ENCODE measurements at places on chromosomes 4 and X.

GRCh38 chr4:85478576-85478975 lies 3.6 kb downstream of the ARHGAP24 start:
- DNase-seq: peak; percentile 80

GRCh38 chr4:167031534-167032156 lies 202.6 kb downstream of the SPOCK3 start:
- DNase-seq: peak; percentile 32

GRCh38 chr4:857461-857860 lies 31.5 kb upstream of the CPLX1 start:
- no peak for DNase-seq

DNA sequence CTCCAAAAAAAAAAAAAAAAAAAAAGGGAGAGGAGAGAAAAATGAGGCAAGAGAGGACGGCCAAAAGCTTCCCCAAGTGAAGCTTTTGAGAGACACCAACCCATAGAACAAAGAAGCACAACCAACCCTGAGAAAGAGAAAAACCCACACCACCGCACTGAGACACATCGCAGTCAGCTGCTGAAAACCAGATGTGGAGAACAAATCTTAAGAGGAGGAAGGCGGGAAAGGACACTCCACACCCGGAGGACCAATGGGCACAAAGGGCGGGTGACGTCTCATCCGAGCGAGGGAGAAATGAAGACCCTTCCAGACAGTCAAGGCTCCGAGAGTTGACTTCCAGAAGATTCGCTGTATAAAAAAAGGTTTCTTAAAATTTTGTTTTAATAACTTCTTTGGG lies 112.1 kb downstream of the AFAP1 start:
- DNase-seq: peak; percentile 54

DNA sequence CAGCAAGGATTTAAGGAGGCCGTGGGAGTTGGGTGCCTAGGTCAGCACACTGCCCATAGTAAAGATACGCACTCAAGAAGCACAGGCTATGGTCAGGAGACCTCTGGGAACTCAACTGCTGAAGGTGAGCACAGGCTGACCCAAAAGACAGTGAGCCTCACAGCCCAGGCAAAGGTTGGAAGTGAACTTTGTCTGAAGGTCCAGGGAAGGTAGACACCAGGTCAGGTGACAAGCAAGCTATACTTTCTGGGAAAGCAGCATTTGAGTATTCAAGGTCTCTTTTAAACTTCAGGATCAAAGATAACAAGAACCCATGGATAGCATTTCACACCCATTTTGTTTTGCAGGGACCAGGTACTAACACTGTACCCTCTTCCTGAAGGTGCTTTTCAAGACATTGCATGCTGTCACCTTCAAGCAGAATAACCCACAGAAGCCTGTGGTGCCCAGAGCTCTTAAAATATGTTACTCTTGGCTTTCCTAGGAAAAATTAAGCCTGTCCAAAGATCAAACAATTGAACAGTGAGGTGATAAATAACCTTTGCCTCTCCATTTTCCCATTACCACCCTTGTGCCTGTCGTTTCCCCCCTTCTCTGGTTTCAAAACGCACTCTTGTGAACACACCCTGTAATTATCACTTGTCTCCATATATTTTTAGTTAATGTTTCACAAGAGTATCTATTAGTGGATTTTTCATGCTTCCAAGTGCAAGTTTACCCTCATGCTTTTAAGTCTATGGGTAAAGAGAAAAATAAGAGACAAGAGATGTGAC lies 3.4 kb upstream of the S100G start:
- DNase-seq: no peak

GRCh38 chrX:68872171-68872570 lies 43.4 kb downstream of the EFNB1 start:
- no peak for DNase-seq

DNA sequence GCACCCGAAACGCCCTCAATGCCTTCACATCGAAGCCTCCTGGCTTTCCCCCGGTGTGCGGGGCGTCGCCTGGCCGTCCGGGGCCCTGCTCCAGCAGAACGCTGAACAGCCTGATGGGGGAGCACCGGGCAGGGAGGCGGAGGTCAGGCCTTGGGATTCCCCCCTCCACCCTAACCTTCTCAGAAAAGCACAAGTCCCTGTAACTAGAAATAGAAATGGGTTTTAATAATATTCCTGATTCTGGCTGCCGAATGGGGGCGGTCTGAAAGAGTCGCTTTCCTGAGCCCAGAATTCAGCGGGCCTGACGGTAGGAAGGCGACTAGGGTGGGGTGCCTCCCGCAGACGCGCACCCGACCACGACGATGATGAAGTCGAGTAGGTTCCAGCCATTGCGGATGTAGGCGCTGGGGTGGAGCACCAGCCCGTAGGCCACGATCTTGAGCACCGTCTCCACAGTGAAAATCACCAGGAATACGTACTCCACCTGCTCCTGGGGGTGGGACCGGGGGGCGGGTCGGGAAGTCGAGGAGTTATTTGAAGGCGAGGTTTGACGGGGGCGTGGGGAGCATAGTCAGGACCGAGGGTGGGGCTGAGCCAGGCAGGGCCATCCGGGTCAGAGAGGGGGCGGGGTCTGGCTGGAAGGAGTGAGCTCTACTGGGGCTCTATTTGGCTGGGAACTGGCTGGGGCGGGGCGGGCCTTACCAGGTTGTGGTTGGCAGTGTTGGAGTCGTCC lies 2.5 kb downstream of the CACNA1F start:
- DNase-seq: peak; percentile 4

DNA sequence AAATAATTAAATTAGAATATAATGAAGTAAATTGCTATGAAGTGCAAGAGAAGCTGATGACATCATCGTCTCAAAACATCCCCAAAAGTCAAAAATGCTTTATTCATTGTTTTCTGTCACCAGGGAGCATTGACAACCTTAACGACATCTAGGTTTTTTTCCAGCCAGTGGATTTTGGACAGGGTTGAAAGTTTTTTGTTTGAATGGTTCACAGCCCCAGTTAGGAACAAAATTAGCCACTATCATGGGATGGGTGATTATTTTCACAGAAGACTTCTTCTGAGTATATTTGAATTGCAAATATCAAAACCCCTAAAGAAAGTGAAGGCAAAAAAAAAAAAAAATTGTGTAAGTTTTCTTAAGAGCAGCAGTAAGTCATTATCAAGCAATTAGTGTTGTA lies 826.1 kb downstream of the STPG2 start:
- DNase-seq: no peak

- DNase-seq: peak; percentile 6
Measured at GRCh38 chrX:15870310-15870709, 15.7 kb upstream of the AP1S2 start.

GRCh38 chr4:5618051-5618960 lies 90.1 kb downstream of the EVC2 start:
- no peak for DNase-seq

GRCh38 chrX:27466051-27466450 lies 2.9 kb upstream of the PPP4R3C start:
- no peak for DNase-seq

DNA sequence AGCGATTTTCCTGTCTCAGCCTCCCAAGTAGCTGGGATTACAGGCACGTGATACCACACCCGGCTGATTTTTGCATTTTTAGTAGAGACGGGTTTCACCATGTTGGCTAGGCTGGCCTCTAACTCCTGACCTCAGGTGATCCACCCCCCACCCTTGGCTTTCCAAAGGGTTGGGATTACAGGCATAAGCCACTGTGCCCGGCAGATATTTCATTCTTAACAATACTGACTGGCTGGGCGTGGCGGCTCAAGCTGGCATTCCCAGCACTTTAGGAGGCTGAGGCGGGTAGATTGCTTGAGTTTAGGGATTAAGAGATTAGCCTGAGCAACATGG lies 1.3 kb downstream of the PQBP1 start:
- DNase-seq: no peak

- no peak for DNase-seq
Measured at GRCh38 chrX:77389891-77390290, 57.3 kb upstream of the FGF16 start.

GRCh38 chr4:54930226-54930625 lies 195.2 kb downstream of the KDR start:
- peak; percentile 12 for DNase-seq

- DNase-seq: no peak
Measured at GRCh38 chrX:16772460-16772859, 13.8 kb upstream of the TXLNG start.

- DNase-seq: no peak
Measured at GRCh38 chr4:111788099-111788498, 357.2 kb upstream of the FAM241A start.

GRCh38 chr4:74840936-74841509 lies 46.7 kb upstream of the BTC start:
- DNase-seq: peak; percentile 6

DNA sequence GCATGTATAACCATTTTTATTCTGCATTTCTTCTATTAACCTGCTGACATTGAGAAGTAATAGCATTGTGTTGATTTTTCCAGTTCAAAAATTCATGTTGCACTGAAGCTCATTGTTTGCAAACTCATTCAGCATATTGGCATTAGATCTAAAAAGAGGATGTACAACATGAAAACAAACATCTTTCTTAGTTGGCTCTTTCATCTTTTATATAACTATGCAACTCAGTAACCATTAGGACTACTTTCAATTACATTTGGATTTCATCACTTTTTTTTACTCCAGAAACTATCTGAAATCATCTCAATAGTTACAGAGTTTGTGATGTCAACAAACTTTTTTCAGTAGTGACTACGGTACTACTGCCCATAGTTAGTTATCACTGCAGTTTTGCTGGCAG lies 346.0 kb upstream of the EPHA5 start:
- DNase-seq: no peak

- no peak for DNase-seq
Measured at GRCh38 chrX:46645614-46646013, 72.0 kb downstream of the CHST7 start.

- DNase-seq: no peak
Measured at GRCh38 chr4:2320152-2320551, 58.2 kb upstream of the MXD4 start.

Measured in fibroblast of mammary gland (primary cell).